ENCODE measurements at places on chromosomes 7 and 10.

DNA sequence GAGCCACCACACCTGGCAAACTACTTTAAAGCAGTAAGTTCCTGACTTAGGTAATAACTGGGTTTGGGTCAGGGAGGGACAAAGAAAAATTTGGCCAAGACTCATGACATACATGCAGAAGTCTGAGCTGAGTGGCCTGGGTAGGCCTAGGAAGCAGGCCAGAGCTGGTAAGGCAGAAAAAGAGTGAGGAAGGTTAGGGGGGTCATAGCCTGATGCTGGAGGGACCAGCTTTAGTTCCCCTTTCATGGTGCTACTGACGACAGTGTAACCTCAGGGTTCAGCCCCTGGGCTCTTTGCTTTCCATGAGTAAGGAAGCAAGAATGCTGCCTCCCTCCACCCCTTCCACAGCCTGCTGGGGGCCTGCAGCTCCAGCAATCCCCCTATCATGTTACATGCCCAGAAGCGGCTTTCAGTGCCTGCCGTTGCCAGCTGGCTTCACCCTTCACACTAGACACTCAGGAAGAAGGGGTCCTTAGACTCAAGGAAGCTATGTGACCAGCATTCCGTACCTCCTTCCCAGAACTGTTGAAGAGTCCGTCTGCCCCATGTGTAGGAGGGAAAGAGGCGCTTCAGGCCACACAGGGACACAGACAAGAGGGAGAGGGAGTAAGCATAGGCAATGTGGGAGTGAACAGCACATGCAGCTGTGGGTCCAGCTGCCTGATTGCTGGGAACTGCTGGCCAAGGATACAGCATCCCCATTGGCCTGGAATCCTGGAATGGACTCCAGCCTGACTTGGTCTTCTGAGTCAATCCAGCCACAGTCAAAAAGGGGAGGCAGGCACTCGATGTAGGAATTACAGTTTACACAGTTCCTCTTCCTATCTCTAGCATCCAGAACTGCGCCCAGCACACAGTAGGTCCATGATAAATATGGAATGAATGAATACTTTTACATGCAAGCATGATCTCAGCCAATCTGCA is 4.1 kb upstream of the PLAU start:
- DNase-seq: peak; percentile 76

GRCh38 chr7:30450240-30450982 is 28.2 kb downstream of the NOD1 start:
- DNase-seq: no peak

- DNase-seq: no peak
Measured at GRCh38 chr10:129847741-129848483, 116.2 kb downstream of the EBF3 start.

DNA sequence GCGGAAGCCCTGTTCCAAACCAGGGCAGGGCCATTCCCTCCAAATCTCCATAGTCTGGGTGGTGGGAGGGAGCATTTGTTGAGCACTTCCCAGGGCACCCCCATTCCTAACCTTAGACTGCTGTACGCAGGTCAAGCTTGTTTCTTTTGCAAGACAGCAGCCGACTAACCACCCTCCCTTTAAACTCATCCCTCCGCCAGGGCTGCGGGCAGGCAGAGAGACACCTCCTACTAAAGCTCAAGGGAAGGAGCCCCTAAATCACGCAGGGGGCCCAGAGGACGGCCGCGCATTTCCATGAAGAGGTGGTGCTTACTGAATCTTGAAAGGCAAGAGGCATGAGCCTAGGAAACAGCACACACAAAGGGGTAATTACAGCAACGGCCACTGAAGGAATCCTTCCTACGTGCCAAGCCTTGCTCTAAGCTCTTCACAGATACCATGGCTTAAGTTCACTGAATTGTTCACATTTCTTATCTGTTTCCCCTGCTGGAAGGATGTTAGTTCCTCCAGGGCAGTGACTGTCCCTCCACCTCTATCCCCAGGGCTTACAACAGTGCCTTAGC is 90.0 kb downstream of the PROSER2 start:
- DNase-seq: peak; percentile 39

DNA sequence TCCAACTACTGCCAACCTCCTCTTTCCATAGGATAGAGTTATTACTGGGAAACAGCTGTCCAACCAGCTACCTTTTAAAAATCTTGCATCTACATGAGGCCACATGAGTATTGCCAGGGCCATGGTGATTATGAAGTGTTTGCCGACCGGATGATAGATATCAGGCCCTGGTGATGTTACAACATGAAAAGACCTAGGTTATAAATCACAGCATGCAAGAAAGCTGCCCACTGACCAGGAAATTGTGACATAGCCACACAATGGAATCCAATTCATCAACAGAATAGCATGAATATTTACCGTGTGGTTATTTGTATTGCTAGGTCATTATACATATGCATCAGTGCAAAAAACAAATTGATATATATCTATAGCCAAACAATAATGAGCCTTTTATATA is 517.0 kb downstream of the INHBA start:
- no peak for DNase-seq

- DNase-seq: no peak
Measured at GRCh38 chr10:126094537-126094936, 198.2 kb downstream of the FANK1 start.

DNA sequence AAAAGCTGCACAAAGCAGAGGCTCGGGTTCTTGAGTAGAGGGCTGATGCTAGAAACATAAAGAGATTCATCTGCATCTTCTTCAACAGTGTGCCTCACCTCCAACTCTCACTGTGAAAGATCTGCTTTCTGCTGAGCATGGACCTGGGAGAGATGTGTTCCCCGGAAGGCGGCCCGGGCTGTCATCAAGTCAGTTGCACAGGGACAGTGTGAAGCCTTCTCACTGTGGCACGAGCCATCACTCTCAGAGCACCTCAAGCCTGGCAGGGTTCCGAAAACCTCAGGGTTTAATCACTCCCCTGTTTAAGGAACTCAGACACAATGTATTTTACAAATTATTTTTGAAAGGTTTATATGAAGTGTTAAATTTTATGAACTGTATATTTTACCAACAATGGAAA is 98.7 kb downstream of the RBM20 start:
- no peak for DNase-seq

- DNase-seq: no peak
Measured at GRCh38 chr10:77620731-77621130, 16.9 kb downstream of the KCNMA1 start.

GRCh38 chr7:3393862-3394261 is 92.8 kb downstream of the SDK1 start:
- DNase-seq: no peak

DNA sequence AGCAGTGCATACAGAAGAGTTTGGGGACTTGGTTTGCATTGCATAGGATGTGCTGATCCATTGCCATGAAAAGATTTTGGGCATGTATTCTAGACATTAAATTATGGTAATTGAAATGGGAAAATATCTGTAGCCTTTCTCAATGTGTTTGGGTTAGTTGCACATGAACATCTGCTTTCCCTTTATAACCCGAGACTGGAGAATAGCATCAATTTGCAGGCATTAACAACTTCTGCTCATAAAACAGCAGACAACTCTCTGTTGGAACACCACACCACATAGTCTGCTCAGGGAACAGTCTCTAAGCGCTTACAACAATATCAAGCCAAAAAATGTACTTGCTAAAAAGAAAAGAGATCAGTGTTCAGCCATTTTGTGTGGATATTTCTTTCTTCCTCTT is 1391.1 kb upstream of the LRRTM3 start:
- peak; percentile 40 for DNase-seq

DNA sequence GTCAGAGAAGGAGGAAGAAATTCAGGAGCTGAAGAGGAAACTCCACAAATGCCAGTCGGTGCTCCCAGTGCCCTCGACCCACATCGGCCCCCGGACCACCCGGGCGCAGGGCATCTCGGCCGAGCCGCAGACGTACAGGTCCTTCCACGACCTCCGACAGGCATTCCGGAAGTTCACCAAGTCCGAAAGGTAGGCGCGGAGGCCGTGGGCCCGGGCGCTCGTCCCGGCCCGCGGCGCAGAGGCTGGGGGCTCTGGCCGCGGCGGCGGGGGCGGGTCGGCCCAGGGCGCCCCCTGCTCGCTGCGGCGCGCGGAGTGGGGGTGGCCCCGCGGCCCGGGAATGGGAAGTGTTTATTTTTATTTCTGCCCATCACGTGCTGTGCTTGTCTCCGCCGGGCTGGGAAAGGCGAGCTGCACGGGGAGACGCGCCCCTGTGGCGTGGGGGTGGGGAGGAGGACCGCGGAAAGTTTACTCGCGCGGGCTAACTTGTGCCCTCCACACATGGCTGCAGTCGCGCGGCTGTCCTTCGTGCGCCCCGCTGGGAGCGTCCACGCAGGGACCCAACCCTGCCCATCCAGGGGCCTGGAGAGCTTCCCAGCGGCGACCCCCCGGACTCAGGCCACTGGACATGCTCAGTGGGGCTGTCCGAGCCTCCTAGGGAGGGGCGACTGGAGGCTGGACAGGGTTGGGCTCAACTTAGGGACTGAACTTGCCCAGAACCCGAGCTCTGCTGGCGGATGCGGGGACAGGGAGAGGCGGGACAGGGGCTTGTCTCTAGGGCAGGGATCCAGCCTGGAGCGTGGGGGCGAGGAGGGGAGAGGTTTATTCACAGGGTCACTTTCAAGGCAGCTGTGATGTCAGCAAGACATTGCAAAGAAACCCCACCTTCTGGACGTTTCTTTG is 82.6 kb upstream of the PRKG1 start:
- DNase-seq: peak; percentile 67

- DNase-seq: no peak
Measured at GRCh38 chr7:83466956-83467355, 182.0 kb downstream of the SEMA3E start.
